ENCODE measurements at places on chromosomes 6 and 20.

DNA sequence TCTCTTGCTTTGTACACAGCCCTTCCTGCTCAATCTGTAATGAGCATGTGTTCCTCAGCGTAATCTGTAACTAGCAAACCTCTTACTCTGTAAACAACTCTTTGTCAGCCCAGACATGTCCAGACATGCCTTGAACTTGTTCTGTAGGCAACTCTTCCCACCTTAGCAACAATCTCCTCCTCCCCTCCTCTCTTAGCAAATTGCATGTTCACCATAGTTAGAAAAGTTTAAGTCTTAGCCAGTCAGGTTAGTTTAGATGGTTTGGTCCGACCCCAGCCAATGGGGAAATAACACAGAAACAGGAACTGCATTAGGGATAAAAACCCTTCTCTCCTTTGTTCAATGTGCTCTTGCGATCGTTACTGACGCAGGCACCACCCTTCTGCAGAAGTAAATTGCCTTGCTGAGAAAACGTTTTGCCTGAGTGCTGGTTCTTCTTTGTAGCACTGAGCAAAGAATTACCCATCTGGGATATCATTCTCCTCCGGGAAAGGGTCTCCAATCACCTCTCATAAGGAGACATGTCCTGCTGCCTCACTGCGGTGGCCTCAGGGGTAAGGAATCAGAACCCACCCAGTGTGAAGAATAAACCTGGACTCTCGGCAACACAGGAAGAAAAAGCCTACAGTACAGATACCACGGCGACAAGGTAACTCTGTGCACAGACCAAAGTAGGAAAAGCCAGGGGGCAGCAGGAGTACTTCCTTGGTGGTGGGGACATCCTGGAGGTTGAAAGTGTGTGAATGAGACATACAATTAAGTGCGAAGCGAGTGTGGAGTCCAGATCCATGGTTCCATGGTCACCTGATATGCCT lies 26.2 kb downstream of the PLN start:
- no peak for DNase-seq

DNA sequence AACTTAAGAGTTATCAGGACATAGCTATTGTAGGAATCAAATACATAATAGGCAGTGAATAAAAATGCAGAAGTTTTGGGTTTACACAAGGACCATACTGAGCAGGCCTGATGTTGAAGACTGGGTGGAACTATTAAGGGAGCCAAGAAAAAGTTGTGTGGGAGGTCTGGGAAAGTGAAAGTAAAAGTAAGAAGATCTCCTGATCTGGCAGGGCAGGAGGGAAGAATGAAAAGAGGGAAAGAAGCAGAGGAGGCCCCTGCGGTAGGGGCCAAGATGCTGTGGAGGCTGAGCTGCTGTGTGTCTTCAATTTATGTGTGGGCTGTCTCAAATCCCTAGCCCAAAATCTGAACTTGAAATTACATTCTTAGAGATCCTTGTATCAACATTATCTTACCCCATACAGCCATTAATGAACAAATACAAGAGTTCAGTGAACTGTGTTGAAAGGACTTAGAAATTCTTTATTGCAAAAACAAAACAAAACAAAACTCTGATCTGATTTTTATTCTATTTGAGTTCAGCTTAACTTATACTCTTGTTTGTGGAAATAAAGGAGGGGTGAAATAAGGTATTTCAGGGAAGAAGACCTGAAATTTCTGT lies 1183.8 kb downstream of the HACE1 start:
- peak; percentile 7 for DNase-seq

GRCh38 chr6:27296106-27296783 lies 15.8 kb downstream of the POM121L2 start:
- no peak for DNase-seq

GRCh38 chr20:60395991-60396390 lies 437.8 kb downstream of the CDH26 start:
- peak; percentile 2 for DNase-seq

DNA sequence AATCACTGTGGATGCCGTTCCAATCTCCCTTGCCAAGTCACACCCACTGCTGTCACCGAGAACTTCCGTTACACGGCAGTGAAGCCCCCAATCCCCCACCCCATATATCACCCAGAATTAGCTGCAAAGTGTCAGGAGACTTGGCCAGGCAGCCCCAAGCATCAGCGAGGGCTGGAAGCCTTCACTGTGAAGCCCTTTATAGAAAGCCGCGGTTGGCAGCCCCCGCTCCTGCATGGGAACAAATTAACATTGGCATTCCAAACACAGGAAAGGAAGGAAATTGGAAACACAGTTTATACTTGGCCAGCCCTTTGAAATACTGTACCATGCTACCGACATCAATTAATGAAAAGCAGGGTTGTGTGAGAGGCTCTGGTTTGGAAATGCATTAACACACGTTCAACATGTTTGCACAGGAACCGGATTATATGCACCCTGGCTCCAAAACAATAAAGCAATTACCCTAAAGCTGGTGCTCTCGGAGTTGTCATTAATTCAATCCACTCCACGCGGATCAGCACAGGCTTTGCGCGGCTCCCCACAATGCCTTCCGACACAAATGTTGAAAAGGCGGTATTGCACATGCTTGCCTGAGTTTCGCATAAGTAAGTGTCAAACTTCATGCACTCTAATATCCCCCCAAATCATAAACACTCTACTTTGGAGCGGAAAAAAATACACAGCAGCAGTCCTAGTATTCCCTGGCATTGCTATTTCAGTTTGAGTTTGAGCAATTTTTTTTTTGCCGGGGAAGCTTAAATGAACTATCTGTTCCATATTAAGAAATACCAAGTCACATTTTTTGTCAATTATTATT lies 7.1 kb downstream of the BMP7 start:
- DNase-seq: no peak
